ENCODE measurements at places on chromosomes 12 and 14.

DNA sequence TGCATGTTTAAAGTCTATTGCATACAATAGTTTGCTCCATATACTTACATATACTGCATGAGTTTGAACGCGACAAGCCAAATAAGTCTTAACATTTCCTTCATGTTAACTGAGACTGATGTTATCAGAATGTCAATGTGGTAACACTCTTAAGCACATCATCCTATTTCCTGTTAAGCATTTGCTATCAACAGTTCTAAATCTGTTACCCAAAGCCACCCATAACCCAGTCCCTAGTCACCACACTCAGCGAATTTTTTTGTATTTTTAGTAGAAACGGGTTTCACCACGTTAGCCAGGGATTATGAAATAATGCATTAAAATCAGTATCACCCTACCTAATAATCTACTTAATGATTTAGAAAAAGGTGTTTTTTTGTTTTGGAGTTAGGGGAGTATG is 39.4 kb downstream of the HNRNPC start:
- DNase-seq, result peak; percentile 72

DNA sequence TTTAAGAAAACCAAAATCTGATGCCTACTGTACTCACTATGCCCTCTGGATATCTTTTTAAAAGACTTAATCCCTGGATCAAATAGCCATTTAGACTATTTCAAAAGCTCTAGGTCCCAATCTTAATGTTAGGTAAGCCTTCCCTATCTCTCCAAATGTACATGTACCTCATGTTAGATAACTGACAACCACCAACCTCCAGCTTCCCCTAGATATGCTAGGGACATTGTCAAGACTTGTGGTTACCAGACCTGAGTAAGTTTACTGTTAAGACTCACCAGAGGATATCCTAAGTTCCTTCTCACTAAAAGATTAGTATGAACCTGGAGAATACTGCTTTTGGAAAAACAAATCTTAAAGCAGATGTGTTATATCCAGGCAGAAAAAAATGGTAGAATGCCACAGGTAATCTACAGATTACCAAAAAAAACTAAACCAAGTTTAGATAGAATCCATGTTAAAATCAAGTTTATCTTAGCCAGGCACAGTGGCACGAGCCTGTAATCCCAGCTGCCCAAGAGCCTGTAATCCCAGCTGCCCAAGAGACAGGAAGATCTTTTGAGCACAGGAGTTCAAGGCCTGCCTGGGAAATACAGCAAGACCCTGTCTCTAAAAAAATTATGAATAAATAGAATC is 9.7 kb downstream of the NAP1L1 start:
- DNase-seq, result no peak

DNA sequence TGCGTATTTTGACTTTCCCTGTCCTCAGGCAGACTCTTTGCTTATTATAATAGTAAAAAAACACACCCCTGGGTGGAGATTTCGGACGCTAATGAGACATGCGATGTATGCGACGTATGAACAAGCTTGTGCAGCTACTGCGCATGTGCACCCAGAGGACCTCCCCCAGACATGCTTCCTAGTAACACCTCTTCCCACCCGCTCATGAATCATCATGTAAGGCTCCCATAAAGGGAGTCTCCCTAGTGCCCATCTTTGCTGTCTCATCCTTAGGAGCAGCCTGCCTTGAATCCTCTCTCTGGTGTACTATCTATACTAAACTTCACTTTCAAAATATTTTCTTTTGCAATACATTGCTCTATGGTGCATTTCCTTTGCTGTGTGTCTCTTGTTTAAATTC is 210.1 kb downstream of the TMEM132D start:
- DNase-seq, result no peak

DNA sequence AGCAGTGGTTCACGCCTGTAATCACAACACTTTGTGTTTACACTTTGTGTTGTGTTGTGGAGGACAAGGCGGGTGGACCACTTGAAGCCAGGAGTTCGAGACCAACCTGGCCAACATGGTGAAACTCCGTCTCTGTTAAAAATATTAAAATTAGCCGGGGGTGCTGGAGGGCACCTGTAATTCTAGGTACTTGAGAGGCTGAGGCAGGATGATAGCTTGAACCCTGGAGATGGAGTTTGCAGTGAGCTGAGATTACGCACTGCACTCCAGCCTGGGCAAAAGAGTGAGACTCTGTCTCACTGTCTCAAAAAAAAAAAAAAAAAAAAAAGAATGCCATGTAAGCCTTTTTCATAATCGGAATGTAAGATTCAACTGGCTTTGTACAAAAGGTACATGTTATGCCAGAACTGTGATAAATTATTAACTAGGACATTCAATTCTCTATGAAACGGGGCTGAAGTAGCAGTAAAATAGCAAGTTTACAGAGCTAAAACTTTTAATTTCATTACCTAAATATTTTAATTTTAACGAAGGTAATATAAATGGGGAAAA is 13.9 kb upstream of the PITPNM2 start:
- no peak for DNase-seq

GRCh38 chr12:131458931-131459772 is 251.7 kb upstream of the SFSWAP start:
- no peak for DNase-seq

- no peak for DNase-seq
These were observed 17.4 kb downstream of the FAM181A start for GRCh38 chr14:93944348-93945069.
